CD4-positive, alpha-beta T cell (primary cell): ENCODE measurements at places on chromosomes 2 and 18. TPM values are rescaled to one million over a fixed set of nuclear protein-coding genes. Genes with fewer than 3 reads are reported as not detected.

The SP140 gene
- 55.1 TPM for total RNA-seq

DNA sequence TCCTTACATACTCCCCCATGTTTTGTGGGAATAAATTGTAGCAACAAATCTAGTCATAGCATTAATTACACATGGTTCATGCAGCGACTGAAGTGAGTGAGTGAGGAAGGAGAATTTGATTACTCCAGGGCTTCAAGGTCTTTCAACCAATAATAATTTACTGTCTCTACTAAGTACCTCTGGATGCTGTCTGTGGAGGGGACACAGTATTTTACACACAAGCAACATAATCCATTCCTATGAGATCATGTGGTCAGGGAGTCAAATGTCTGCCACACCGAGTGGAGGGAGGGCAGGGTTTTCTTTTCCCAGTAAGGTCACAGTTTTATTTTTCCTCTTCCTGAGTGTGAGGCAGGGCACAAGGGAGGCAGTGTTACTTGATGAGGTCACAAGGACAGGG is 334.7 kb upstream of the CELF4 start:
- DNase-seq = no peak

DNA sequence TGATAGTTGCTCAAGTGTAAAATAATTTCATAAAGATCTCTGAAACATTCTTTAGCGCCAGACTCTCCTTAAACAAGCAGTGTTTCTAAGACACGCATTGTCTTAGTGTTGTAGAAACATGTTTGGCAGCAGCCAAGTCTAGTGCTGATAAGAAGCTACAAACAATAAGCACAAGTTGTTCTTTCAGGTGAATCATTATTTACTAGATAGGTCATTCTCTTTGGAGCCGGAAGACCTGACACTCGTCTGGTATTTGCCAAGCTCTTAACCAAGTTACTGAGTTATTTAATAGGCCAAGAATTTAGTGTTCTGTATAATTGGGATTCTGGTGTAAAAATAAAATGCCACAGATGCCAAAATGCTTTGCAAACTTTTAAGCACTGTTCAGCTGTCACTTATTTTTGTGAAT is 852.1 kb downstream of the CPS1 start:
- DNase-seq = no peak

DNA sequence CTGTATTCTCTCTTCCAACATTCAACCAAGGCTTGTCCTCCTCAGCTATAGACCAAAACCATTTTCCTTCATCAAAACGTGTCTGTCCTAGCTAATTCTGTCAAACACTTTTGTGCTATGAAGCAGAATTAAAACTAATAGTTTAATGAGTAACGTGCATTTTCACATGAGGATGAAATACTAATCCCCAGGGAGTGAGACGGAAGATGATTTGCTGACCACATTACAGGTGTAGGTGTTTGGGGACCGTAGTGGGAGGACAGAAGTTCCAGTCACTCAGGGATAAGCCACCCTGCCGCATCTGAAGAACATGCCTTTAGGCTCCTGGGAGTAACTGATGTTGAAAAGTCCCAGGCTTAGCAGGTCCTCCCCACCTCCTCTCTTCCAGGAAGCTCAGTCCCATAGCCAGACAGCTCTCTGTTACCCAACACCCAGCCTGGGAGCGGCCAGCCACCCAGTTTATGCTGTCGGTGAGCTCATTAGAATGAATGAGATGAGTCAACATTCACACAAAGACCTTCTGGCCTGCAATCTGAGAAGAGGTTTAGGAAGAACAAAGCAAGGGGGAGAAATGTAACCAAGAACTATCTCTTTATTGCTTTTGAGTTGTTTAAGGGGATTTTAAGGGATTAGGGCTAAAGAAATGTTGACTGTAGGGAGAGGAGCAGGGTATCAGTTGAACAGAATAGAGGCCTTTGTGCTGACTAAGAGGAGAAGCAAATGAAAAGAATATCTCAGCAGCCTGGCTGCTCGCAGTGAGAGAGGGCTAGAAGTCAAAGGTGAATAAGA is 122.5 kb downstream of the FOXI3 start:
- no peak for DNase-seq

GRCh38 chr2:173347305-173348168 is 7.1 kb upstream of the CDCA7 start:
- DNase-seq = no peak

The IWS1 gene
- 26.0 TPM for total RNA-seq

The IL36B gene
- not detected for total RNA-seq

- DNase-seq = no peak
Measured at GRCh38 chr2:83615511-83615910, 843.6 kb downstream of the SUCLG1 start.

The LONRF2 gene
- 0.08 TPM for total RNA-seq

The AKAIN1 gene
- total RNA-seq = not detected

The KCNK3 gene
- not detected for total RNA-seq

The KRTCAP3 gene
- total RNA-seq = 11.5 TPM

- DNase-seq = no peak
Measured at GRCh38 chr2:69957965-69958364, 3.5 kb downstream of the ASPRV1 start.

The LYG1 gene
- total RNA-seq = 1.3 TPM

The CCDC74B gene
- total RNA-seq = 0.38 TPM

DNA sequence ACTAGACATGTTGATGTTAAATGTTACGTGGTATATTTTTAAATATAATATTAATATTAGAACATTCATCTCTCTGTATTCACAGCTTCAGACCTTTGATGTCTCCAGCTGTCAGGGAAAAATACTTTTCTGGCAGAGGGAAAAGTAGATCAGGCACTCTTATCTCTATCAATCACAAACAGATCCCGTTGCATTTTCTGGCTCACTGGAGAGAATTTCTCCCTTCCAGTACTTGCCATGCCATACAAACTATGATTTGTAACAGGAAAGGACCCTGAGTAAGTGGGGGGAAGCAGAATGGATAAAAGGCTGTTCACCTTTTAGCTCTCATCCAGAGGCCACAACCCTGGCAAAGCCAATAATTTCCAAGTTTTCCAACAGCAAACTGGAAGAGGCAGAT is 158.0 kb downstream of the TCF4 start:
- no peak for DNase-seq

DNA sequence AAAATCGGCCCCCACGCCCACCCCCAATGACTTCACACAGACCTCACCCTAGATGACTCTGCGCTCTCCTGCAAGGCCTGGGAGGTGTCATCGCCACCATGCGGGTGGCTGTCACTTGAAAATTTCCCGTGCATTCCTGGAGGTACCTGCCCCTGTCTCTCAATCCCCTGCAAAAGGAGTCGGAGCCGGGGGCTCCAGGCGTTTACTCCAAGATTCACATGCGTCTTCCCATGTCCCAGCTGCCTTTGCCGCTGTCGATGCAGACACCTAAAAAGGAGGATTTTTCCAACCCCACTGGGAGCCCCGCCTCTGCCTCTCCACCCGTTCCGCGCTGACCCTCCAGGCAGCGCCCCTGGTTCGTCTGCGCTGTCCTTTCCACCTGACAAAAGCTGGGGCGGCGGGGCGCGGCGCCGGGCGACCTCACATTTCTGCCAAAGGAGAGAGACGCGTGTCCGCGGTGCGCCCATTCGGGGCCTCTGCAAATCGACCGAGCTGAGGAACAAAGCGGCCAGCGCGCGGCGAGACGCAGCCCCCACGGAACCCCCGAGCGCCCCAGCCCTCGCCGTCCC is 667 bp downstream of the REEP1 start:
- no peak for DNase-seq

- DNase-seq = no peak
Measured at GRCh38 chr2:192236136-192236535, 41.4 kb upstream of the TMEFF2 start.

The SIX2 gene
- not detected for total RNA-seq

The MTCL1 gene
- 0.55 TPM for total RNA-seq

DNA sequence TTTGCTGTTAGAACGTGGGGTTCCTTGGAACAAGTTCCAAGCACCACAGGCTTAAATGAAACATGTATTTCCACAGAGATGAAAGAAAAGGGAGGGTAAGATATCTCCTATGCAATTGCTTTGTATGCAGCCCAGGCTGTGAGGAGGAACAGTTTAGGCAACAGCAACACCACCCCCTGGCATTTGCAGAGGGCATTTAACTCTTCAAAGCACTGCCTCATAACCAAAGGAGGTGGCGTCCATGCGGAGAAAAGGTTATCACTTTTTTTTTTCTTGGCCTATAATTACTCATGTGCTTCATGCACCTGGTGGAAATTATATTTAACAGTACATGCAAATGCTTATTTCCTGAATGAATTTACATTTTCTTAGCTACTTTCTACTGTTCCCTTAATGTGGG is 286.0 kb downstream of the LPIN1 start:
- DNase-seq = no peak

GRCh38 chr2:168210216-168210894 is 37.0 kb downstream of the STK39 start:
- no peak for DNase-seq

DNA sequence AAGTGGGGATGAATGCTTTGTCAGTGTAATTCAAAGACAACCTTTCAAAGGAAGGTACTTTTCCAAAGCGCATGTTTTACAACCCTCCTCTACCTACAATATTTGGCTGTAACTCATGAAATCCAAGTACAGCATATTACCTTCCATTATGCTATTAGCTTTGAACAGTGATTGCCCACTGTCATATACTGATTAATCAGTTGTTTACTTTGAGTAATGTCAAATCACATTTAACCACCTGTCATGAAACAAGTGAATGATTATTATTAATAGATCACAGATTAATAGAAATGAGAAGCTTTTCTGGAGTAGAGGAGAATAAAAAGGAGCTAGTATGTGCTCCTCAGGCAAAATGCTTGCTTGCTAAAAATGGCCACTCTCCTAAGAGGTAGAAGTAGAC is 150.5 kb upstream of the SMAD7 start:
- no peak for DNase-seq

The CFAP65 gene
- not detected for total RNA-seq

DNA sequence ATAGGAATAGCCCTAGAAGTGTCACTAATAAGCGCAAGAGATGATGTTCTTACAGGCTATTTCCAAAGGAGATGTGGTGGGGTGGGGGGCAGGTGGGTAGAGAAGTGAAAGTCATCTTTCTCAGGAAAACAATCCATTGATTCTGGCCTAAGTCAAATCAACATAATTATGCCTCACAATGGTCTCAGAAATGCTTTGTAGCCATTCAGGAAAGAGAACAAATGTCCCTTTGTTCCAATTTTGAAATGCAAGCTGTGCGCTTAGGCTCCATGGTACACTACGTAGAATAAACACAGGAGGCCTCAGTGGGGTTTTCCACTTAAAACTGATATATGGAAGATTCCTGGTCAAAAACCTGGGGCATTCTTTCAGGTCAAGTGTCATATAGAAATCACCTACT is 529.9 kb upstream of the KLHL29 start:
- no peak for DNase-seq

- peak; percentile 17 for DNase-seq
Measured at GRCh38 chr2:72973566-72974435, 56.5 kb downstream of the EMX1 start.

DNA sequence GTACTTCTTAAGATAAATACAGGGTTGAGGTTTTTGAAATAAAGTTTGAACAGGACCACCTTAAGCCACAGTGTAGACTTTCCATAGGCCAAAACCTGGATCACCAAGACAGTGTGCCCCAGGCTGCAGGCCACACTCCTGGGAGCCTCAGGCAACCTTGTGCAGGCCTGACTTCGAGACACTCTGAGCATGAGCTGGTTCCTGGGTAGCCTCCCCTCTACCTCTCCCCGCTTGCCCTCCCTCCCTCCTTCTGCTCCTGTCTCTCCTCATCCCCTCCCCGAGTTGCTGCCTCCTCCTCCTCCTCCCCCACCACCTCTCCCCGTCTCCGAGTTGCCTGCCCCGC is 10.6 kb upstream of the PROC start:
- DNase-seq = no peak

DNA sequence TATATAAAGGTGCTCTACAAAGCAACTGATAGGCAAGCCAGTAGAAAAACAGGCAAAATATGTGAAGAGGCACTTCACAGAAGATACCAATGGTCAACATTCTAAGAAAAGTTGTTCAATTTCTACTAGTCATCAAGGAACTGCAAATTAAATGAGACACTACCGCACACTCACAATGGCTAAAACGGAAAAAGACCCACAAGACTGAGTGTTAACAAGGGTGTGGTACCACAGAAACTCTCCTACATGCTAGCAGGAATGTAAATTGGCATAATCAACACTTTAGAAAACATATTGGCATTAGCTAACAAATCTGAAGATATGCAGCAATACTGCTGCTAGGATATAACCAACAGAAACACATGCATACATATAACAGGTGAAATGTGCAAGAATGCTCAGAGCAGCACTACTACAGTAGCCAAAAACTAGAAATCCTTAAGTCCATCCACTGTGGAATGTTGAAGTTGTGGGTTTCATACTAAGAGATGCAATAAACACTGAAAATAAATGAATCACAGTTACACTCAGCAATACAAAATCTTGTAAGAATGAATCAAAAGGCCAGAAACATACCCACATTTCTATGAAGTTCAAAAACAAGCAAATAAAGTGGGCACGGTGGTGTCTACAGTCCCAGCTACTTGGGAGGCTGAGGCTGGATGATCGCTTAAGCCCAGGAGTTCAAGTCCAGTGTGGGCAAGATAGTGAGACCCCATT is 9.2 kb downstream of the RNU4ATAC start:
- DNase-seq = no peak

DNA sequence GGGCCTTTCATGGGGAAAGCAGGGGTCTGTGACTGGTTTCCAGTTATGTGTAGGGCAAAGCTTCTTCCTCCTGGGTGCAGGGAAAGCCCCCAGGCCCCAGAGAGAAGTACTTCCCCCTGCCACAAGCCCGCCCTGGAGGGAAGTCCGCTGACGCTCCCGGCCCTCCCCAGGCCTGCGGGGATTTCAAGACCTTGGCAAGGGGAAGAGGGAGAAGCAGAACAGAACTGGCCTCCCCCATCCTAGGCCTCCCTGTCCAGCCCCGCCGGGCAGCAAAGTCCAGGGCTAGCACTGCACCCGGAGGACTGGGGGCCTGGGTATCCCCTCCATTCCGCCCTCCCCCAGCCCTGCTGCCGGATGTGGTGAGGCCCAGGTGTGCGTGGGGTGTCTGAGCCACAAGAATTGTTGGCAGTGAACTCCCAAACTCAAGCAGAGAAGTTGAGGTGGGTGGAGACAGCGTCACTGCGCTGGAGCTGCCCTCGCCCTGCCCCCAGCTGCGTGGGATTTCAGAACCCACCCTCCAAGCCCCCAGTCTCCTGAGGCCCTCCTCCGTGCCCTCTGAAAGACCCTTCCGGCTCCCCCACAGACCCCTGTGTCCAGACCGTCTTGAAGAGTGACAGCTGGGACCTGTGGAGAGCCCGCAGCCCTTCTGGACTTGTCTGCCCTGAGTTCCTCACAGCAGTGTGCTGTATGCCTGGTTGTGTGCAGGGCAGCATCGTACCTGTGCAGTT is 1.1 kb upstream of the DUSP2 start:
- peak; percentile 93 for DNase-seq

- no peak for DNase-seq
Measured at GRCh38 chr2:84290537-84290936, 168.5 kb downstream of the SUCLG1 start.

GRCh38 chr2:84781942-84782716 is 98.8 kb downstream of the TRABD2A start:
- DNase-seq = peak; percentile 34

- DNase-seq = no peak
Measured at GRCh38 chr2:3450385-3451010, 68.8 kb downstream of the ADI1 start.

- DNase-seq = no peak
Measured at GRCh38 chr2:144430722-144431391, 89.1 kb downstream of the ZEB2 start.

The DCDC2C gene
- total RNA-seq = not detected

The THSD7B gene
- not detected for total RNA-seq

The PPIL3 gene
- 23.1 TPM for total RNA-seq

The CHRND gene
- total RNA-seq = not detected
